ENCODE measurements at places on chromosomes 11 and 22. TPM values are rescaled to one million over a fixed set of nuclear protein-coding genes. Genes with fewer than 3 reads are reported as not detected.

- no peak for DNase-seq
Measured at GRCh38 chr22:37371491-37371890, 55.8 kb downstream of the ELFN2 start.

DDT gene
- total RNA-seq, result 68.6 TPM

- no peak for DNase-seq
Measured at GRCh38 chr11:69311767-69312385, 17.9 kb downstream of the MYEOV start.

MMP13 gene
- total RNA-seq, result not detected

GRCh38 chr22:30190574-30190973, 56.0 kb downstream of the LIF start:
- DNase-seq, result no peak

DNA sequence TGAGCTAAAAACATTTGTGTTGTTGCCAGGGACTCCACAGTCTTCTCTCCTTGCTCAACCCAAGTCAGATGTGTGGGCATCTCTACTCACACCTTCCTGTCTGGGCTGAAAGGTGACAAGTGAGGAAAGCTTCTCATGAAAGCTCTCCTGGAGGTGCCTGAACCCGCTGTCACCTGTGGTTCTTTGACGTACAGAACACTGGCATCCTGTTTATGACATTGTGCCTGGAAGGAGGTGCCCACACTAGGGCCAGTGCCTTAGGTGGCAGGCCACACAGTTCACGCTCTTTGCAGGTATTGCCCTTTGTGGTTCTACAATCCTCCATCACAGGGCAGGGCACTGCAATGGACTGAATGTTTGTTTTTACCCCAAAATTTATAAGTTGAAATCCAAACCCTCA, 108.5 kb downstream of the CD44 start:
- no peak for DNase-seq

TAF10 gene
- 15.3 TPM for total RNA-seq

DNA sequence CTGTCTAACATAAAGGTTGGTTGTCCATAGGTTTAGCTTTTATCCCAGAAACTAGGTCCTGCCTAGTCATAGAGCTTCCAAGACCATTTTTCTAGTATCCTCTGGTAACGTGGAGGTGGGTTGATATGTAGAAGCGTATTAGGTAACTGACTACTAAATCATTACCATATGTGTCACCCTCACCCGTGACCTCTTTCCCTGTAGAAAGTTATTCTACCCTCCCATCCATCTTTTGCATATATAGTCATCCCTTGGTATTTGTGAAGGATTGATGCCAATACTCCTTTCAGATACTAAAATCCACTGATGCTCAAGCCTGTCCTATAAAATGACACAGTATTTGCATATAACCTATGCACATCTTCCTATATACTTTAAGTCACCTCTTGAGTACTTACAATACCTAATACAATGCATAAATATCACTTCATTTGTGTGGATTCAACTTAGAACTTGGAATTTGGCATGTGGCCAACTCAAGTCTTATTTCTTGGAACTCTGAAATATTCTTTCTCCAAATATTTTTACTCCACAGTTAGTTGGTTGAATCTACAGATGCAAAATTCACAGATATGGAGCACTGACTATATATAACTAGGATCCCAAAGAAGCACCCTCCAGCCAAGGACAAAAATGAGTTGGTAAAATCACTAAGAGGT, 497.0 kb upstream of the TENM4 start:
- DNase-seq, result no peak

GRCh38 chr11:15169815-15170551, 55.3 kb downstream of the INSC start:
- DNase-seq, result no peak

ZC3H12C gene
- 32.0 TPM for total RNA-seq

- no peak for DNase-seq
Measured at GRCh38 chr11:118343248-118343647, 743 bp upstream of the CD3D start.

GRCh38 chr22:25772288-25772687, 30.3 kb downstream of the MYO18B start:
- no peak for DNase-seq

DNA sequence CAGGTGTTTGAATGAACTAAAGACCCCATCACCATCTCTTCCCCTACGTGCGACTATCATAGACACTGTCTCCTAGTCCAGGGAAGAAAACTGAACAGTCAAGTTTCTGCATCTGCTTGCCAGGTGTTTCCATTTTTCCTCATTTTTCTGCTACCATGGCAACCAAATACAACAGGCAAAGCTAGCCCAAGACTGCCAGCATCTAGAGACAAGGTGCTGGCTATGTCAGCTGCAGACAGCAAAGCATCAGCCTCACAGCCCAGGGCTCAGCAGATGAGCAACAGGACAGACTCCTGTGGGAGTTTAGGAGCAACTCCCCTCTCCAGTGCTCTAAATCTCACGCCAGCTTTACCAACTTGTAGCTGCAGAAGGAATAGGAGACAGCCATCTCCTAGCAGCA, 124.3 kb downstream of the C11orf58 start:
- DNase-seq, result no peak

DNA sequence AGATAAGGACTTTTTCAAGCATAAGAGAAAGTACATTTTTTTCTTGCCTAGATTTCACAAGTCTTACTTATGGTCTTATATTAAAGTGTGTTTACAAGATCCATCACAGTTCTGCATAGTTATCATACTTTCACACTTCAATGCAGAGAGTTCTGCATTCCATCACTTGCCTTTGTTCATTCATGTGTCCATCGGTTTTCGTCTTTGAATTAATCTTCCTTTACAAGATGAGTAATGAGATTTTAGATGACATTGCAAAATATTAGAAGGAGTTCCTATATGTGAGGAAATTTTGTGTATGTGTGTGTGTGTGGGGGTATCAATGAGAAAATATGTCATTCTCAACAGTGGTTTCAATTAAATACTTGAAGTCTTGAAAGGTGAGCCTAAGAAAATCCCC, 98.1 kb upstream of the GUCY1A2 start:
- DNase-seq, result no peak

MAPK12 gene
- 11.4 TPM for total RNA-seq

- DNase-seq, result no peak
Measured at GRCh38 chr22:21946262-21946925, 6.3 kb downstream of the PPM1F start.

MGAT3 gene
- total RNA-seq, result 24.8 TPM

MUC5B gene
- not detected for total RNA-seq

- DNase-seq, result no peak
Measured at GRCh38 chr11:117562136-117562535, 234.5 kb downstream of the CEP164 start.

GRCh38 chr11:9747828-9748227, 84.0 kb downstream of the SWAP70 start:
- no peak for DNase-seq

CBLIF gene
- total RNA-seq, result not detected

RCOR2 gene
- 9.5 TPM for total RNA-seq

- no peak for DNase-seq
Measured at GRCh38 chr11:78132475-78132874, 7.0 kb downstream of the ALG8 start.

LUZP2 gene
- 93.6 TPM for total RNA-seq

- no peak for DNase-seq
Measured at GRCh38 chr11:22666325-22666687, at the start of gene GAS2. Gene GAS2 (plus strand): TSS chr11:22666611. CDS start chr11:22674870, 8,259 bp downstream.

DNA sequence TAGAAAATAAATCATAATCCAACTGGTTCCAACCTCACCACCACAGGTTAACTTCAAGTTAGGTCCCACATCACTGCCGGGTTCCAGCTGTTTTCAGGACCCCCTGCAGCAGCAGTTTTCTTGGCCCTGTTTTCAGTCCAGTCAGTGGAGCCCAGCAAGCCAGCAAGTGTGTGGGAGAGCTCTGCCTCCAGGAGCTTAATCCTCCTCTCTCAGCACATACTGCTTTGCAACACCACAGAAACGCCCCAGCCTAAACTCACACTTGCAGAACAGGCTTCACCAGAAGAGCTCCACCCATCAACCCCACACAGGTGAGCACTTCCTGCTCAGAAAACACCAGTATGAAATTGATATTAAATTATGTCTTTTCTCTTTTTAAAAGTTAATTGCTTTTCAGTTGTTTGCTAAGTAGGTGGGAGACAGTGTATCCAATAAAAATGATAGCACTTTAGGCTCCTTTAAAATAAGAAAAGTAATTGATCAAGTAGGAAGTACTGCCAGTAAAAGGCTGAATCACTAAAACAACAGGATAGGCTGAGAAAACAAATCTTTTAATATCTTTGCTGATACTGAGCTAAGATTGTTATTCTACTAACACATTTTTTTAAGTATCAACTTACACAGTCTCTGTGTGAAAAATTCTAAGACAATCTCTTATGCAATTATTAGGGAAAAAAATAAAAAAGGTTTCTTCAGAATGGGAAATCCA, 81.5 kb upstream of the TP53AIP1 start:
- peak; percentile 48 for DNase-seq

DNA sequence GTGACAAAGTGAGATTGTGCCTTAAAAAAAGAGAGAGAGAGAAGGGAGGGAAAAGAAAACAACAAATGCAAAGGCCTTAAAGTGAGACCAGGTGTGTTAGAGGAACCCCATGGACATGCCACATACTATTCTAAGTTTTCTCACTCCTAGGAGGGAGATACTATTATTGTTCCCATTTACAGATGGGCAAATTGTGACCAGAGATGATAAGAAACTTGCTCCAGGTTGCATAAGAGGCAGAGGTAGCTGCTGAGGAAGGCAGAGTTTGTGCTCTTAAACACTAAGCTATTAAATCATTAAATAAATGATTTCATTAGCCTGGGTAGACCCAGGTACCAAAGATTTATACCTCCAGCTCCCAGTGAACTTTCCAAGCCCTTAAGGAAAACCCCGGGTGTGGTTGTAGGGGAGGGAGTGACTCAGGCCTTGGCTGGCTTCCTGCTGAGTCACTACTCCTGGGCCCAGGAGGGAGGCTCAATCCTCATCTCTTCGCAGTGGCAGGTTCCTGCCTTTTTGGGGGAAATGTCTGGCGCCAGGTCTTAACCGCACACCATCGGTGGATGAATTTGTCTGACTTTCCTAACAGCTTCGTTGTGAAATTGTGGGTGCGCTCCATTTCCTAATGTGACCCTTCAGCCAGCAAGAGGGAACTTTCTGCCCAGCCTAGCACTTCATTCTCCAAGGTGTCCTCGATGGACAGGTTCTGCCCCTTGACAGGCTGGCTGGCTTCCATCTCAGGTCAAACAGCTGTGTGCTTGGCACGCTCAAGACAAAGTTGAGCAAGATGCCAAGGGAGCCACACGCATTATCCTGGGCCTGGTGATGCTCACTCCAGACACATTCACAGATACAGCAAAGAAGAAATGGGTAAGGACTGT, 33.4 kb upstream of the PTPRJ start:
- peak; percentile 38 for DNase-seq

DNA sequence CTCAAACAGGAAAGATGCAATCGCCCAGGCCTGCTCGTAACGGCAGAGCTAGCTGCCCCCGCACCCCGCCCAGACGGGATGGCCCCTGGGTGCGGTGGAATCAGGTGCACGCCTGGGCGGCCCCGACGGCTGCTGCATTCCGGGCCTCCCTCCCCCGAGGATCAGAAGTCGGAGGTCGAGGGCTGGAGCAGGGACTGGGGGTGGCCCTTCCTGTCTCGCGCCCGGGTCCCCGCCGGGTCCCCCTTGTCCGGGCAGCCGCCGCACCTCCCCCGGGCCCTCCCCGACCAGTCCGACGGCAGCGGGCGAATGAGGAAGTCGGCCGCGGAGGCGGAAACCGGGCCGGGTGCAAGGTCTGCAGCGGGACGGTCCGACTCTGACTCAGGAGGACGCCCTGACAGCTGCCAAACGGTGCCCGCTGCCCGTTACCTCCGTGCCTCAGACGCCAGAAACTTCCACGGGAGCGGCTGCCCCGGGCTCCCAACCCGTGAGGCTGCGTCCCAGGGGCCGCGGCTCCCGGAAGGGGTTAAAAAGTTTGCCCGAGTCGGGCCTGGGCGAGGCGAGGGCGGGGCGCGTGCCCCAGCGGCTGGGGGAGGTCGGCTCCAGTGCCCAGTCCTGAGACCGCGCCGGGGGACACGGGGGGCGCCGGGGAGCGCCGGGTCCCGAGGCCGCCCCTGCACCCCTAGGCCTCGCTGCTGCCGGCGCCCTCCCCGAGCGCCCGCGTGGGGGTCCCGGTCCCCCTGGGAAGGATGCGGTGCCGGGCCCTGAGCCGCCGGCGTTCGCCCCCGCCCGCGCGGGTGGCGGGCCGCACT, 663 bp downstream of the MYH9 start:
- no peak for DNase-seq

FHIP1B gene
- total RNA-seq, result 19.8 TPM

- DNase-seq, result no peak
Measured at GRCh38 chr11:108693852-108694251, 29.0 kb downstream of the DDX10 start.

DNA sequence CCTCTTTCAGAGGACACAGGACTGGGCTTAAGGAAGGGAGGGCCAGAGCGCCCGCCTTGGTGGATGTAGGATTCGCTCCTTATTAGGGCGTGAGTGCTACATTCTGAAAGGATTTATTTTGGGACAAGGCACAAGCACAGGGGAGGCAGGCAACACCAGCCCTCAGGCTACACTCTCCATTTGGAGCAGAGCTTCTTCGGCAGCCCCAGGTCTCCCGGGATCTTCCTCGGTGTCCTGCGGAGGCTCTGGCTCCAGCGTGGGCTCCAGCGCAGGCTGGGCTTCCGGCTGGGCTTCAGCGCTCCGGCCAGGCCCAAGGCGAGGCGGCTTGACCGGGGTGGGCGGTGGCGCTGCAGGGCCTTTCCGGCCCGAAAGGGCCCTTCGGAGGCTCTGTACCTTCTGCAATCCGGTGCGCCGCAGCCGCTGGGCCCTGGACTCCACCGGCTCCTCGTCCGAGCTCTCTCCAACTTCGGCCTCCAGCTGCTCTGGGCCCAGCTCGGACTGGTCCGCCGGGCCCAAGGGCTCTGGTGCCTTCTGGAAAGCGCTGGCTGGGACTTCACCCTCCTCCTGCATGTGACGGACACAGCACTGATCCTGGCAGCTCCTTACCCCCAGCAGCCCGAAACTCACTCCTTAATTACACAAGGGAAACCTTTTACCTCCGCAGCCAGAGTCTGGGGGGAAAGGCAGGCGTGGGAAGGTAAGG, 1.1 kb downstream of the CAVIN3 start:
- DNase-seq, result no peak

All from occipital lobe (tissue), 3 donors.